ENCODE measurements at places on chromosomes 5 and 9.
A peak's percentile ranks its signal among the peaks of the same experiment; 100 is the strongest.

DNA sequence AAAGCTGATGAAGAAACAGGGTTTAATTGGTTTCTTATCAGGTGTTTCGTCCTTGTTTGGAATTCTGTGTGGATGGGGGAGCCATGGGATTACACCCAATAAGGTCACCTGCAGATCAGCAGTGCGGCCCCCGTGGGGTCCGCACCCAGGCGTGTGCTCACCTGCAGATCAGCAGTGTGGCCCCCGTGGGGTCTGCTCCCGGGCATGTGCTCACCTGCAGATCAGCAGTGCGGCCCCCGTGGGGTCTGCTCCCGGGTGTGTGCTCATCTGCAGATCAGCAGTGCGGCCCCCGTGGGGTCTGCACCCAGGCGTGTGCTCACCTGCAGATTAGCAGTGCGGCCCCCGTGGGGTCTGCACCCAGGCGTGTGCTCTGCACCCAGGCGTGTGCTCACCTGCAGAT, 41.7 kb upstream of the CEP72 start:
- DNase-seq: no peak

DNA sequence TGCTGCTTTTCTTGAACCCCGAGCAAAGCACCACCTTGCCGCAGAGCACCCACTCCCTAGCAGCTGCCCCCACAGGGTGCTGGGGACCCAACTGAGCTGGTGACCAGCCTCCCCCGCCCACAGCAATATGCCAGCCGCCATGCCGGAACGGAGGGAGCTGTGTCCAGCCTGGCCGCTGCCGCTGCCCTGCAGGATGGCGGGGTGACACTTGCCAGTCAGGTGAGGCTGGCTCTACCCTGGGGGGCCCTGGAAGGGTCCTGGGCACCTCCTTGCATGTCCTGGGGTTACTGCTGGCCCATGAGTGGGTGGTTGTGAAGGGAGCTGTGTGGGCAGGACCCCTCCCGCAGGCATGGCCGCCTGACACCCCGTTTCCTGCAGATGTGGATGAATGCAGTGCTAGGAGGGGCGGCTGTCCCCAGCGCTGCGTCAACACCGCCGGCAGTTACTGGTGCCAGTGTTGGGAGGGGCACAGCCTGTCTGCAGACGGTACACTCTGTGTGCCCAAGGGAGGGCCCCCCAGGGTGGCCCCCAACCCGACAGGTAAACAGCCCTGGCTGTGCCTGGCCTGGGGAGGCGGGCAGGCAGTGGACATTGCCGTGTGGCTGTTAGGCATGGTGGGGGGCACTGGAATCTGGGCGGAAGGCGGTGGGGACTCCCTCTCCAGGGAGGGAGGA, 7.2 kb downstream of the EGFL7 start:
- DNase-seq: no peak

DNA sequence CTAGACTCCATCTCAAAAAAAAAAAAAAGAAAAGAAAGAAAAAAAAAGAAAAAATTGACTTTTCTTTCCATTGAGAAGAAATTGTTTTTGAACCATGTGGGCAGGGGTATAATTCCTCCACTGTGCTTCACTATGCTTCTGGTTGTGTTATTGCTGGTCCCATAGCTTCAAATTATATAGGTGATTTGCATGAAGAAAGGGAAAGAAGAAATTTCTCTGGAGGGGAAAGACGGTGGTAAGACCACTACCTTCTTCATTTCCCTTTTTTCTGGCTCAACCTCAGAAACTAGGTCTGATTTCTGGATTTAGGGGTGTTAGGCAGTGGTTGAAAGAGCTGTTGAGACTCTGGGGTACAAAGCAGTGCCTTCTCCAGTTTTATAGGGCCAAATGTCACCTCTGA, 29.3 kb upstream of the HSPB3 start:
- DNase-seq: no peak

- DNase-seq: no peak
Observed at GRCh38 chr5:59198832-59199231, 616.0 kb downstream of the RAB3C start.

GRCh38 chr5:113232667-113233066, 202.1 kb downstream of the TSSK1B start:
- no peak for DNase-seq

DNA sequence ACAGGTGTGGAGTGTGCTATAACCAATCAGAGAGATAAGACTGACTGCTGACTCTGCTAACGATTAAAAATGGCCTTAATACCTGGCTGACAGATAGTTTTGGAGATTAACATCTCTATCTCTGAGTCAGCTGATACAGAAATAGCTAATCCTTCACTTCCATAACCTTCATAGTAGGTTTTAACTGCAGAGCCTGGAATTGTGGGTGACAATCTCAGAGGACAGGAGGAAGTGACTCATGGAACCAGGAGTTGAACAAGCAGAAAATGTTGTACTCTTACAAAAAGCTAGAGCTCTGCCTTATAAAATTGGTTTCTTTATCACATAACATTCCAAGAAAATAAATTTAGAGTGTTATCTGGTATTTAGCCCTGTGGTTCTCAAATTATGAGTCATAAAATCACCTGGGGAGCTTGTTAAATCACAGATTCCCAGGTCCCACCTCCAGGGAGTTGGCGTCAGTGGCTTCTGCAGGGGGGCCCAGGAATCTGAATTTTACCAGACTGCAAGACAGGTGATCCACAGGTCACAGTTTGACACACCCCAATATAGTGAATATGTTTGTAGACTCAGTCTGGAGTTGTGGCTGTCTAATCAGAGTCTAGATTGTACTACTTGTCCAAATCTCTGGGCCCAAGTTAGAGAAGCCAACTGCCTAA, 44.4 kb upstream of the AFAP1L1 start:
- peak; percentile 56 for DNase-seq

DNA sequence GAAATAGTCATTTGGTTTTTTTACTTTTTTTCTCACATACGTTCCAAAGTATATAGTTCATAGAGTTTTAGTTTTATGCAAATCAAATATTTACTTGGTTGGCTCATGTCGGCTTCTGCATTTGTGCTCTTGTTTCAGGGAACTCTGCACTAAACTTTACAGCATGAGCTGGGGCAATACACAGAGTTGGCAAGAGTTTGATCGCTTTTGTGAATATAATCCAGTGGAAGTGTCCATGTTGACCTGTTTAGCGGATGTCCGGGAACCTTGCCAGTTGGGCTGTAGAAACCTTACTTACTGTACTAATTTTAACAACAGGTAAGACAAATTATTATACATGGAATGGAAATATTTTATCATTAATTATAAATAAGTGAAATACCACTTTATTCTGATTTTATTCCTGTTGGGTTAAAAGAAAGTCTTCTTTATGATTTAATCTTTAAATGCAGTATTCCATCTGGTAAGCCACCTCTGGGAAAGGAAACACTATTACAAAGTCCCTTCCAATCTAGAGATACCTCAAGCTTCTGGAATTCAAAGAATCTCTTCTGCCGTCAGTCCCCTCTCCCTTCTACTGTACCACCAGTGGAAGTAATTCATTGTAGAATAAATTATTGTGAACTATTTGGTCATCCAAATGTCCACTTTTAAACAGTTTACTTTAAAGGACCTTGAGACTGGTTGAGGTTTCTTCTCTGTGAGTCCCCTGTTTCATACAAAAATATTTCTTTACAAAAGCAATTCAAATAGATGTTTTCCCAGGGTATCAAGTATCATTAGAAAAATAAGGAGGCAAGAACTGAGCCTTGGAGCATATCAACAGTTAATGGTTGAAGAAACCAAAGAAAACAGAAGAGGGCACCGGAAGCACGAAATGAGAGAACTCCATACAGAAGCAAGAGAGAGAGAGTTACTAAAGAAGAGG, 45.2 kb upstream of the GLIPR2 start:
- DNase-seq: no peak

DNA sequence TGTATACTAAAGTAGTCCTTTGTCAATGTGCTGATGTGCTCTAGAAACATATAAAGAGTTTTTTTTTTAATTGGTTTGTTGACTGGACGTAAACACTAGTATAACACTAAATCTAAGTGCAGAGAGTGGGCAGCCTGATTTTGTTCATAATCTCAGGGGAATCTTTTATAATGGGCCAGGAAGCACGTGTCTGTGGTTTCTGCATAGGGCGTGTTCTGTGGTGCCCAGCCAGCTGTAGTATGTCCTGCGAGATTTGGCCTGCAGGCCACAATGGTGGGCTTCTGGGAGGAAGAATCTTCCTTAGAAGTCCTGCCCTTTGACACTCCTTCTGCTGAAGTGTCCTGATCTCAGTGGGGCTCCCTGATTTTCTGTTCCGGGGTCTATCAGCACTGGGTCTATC, 49.0 kb upstream of the DHFR start:
- no peak for DNase-seq

- no peak for DNase-seq
Observed at GRCh38 chr5:144460600-144460999, 289.9 kb downstream of the KCTD16 start.

DNA sequence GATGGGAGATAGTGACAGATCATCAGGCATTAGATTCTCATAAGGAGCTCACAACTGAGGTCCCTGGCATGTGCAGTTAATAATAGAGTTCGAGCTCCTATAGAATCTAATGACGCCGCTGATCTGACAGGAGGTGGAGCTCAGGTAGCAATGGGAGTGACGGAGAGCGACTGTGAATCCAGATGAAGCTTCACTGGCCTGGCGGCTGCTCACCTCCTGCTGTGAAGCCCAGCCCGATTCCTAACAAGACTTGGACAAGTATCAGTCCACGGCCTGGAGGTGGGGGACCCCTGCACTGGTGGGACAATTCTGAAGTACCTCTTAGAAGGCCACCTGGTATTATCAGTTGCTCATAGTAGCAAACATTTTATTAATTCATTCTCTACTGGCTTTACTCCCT, 377.9 kb upstream of the ITGA1 start:
- DNase-seq: no peak

DNA sequence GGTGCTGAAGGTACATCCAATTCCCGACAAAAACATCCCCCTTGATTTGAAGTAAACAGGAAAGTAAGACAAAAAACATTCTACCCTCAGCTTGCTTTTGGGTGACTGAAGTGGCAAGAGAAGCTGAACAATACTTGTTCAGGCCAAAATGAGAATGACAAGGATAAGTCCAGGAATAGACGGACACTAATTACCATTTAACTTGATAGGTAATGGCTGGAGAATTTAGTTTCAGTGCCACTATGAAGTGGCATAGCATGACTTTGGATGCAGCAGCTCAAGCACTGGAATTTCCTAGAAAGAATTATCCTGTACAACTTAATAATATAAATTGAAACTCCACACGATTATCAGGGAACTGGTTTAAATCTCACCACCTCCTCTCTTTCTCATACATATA, 49.7 kb downstream of the HOMER1 start:
- DNase-seq: no peak

GRCh38 chr9:133129001-133129795, 8.2 kb upstream of the RALGDS start:
- DNase-seq: no peak

DNA sequence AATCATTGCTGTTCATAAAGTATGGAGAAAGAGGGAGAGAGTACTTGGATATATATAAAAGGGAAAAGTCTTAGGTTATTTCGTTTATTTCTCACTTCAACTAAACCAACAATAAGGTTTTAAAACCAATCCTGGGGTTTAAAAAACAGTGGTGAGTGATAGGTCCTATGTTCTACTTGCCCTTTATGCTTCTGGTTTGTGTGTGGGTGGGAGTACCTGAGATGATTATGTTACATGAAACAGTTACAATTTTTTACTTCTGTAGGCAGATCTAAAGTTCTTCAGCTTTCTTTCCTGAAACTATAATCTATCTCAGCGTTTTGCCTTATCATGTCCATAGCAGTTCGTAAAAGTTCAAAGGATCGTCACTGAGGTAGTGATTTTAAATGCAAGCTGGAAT, 49.2 kb downstream of the STX17 start:
- DNase-seq: no peak

DNA sequence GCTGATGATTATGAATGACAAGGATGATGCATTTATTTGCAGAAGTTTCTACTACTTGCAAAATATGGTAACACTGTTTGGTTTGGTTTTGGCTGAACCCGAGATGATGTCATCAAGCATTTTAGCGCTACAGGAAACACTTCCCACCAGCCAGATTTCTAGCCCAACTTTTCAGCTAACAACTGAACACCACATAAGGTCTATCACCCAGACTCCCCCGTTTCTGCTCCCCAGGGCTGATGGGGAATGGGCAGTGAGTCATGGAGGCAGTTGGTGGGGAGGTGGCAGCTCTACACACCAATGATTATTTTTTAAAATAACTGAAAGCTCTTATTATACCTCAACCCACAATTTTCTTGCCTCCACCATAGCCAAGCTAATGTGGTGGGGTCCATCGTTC, 302.9 kb downstream of the CEMIP2 start:
- DNase-seq: no peak

DNA sequence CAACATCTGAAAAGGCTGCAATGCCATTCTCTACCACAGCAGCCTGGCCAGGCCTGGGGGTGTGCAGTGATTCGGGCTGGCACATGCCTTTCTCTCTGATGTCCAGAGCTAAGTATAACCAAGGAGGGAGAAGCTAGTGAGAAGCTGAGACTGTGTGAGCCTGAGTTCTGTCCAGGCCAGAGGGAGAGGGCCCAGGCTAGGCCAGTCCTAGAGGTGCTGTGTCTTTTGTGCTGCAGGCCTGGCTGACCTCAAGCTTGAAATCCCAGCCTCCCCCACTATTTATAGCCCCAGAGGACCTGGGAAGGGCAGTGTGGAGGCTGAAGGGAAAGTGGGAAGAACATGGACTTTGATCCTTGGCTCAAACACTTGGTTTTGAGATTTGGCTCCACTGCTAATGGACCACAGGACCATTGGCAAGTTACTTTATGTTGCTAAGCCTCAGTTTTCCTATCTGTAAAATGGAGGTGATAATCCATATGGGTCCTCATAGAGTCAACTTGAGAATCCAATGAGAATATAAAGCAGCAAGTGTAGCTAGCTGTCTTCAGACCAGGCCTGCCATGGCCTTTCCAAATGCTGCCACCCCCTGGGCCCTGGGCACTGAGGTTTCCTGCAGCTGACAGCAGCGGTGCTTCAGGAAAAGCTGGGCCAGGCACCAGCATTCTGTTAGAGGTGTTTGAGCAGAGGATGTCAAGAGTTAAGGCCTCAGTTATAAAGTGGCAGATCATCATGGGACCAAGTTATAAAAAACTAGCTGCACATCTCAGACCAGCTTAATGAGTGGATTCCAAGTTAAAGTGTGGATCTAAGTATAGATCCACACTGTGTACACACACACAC, 21.1 kb downstream of the BNIP1 start:
- DNase-seq: no peak

- DNase-seq: peak; percentile 99
Observed at GRCh38 chr5:151252762-151253604, at the start of gene GM2A. GM2A (plus strand) TSS chr5:151253185; CDS start chr5:151253217, 32 bp downstream.

GRCh38 chr9:107935931-107936330, 446.4 kb upstream of the KLF4 start:
- no peak for DNase-seq

GRCh38 chr5:172479034-172479783, 24.9 kb upstream of the SH3PXD2B start:
- peak; percentile 90 for DNase-seq

DNA sequence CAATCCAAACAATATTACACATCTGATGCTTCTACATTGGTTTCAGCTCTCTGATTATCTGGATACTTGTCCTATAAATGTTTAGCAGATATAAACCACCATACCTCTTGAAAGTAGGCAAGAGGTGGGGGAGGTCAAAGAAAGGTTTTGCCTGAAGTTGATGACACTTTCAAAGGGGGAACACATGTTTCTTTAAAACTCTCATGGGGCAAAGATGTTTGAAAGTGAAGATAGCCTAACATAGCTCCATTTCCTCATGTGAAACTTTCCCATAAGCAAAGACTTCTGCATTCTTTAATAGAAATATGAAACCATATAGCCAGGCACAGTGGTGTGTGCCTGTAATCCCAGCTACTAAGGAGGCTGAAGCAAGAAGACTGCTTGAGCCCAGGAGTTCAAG, 62.1 kb downstream of the CETN3 start:
- DNase-seq: no peak

- DNase-seq: peak; percentile 88
Observed at GRCh38 chr9:36102742-36103495, 33.6 kb upstream of the GLIPR2 start.

- DNase-seq: no peak
Observed at GRCh38 chr5:35331956-35332950, 102.0 kb upstream of the PRLR start.

All from common myeloid progenitor, CD34-positive (primary cell).